ENCODE measurements at places on chromosomes 2 and 18.

GRCh38 chr2:233857511-233858141 lies 3.3 kb upstream of the HJURP start:
- no peak for DNase-seq

GRCh38 chr18:75141734-75142133 lies 67.2 kb downstream of the PTGR3 start:
- no peak for DNase-seq

DNA sequence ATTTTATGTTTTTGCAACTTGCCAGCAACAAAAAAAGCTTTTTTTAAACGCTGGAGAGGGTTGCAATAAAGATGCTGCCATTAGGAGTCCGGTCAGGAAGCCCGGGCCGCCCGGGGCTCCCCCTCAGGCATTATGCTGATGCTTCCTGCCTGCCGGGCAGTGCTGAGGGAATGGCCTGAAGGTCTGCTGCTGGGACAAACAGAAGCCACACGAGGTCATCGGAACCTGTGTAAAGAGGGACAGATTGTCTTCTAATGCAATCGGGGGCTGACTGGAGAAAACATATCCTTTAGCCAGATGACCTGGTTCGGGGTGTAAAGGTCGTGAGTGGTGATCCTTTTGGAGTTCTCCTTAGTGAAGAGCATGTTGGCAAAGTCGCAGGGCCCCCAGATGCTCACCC lies 2.3 kb downstream of the IMPA2 start:
- no peak for DNase-seq

DNA sequence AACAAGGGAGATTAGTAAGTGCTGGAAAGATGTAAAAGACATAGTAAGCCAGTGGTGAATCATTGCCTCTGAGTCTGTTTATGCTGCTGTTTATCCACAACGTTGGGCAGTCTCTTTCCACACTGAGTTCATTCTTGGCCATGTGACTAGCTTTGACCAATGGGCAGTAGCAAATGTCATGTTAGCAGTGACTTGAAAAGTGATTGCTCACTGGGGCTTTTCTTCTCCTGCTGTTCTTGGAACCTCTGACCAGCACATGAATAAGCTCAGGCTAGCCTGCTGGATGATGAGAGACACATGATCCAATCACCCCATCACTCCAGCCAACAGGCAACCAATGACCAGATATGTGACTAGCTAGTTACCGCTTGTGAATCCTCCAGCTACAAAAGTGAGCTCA lies 360.4 kb downstream of the SLC4A3 start:
- no peak for DNase-seq

GRCh38 chr2:201820383-201821007 lies 14.2 kb downstream of the CDK15 start:
- DNase-seq, result no peak

GRCh38 chr2:234249034-234249735 lies 198.7 kb downstream of the SPP2 start:
- DNase-seq, result no peak

DNA sequence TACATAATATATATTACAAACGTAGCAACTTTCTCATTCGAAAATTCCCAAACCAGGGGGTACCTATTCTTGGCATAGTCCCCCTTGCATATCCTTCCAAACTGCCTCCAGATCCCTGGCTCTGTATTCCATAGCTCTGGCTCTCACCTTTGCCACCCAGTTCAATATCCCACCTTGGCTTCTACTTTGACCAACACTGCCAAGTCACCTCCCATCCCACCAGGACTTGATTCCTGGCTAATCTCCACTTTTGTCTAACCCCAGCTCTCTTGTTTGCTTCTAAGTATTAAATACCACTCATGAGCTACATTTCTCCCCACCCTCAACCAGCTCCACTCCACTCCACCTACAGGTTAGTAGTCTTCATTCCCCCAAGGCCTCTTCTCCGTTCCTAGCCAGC lies 103.2 kb upstream of the WDR75 start:
- DNase-seq, result no peak

DNA sequence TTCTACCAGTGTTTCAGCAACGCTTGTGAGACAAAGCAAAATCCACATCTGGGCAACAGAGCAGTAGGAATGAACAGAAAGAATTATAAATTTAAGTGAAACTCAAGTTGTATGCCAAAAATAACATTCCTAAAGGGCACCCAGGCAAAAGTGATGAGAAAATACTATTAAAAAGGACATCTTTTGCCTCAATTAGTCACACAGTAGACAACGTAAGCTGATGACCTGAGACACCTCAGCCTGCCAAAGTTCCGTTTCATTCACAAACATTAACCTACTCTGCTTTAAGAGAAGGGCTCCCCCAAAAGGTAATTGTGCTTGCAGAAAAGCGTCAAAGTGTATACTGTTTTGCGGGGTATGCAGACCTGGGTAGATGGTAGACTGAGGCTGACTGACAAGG lies 7.2 kb downstream of the HDLBP start:
- no peak for DNase-seq

- DNase-seq, result no peak
Observed at GRCh38 chr2:237919593-237919992, 47.2 kb upstream of the UBE2F start.

DNA sequence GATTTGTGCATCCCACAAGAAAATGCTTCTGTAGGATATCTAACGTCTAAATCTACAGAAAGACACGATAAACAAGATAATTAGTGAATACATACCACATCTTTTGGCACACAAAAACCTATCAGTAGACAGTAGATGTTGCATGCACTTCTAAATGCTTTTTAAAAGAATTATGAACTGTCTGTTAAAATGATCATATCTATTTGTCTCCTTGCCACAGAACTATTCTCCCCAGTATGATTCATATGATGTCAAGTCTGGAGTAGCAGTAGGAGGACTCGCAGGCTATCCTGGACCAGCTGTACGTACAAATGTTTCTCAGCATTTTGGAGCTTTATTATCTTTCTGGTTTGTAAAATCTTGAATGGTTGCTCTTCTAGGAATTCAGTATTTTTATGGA lies 12.7 kb downstream of the COL3A1 start:
- no peak for DNase-seq

GRCh38 chr2:232621186-232621585 lies 12.2 kb upstream of the EFHD1 start:
- DNase-seq, result no peak

DNA sequence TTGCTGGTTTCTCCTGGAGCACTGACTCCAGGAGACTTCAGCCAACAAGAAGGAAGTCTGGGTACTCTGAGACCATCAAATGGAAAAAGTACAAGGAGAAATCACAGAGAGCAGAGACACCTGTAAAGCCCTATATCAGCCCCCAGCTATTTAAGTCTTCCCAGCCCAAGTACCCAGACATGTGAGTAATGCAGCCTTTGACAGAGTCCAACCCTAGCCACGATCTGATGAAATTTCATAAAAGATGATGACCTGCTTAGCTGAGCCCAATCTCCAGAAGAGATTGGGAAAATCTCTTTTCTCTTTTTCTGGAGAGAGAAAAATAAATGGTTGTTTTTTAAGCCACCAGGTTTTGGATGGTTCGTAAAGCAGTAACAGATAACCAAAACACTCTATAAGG lies 196.6 kb downstream of the NBAS start:
- DNase-seq, result no peak

DNA sequence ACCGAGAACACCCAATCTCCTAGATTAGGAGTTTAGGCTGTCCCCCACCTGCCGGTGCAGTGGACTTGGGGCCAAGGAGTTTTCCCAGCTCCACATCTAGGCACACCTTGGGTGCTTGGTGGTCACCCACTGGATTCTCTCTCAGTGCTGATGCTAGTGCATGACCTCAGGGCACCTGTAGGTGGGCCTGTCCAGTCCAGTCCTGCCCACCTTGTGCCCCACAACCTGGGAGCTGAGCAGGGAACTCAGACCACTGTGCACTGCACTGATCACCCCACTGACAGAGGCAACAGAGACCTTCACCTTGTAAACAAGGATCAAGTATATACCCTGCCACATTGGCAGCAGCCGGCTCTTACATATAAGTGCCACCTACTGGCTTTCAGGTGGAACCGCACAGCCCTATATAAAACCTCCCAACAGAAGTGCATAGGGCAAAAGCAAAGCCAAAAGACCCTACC lies 12.7 kb upstream of the CDH19 start:
- DNase-seq, result no peak

GRCh38 chr2:125254010-125254409 lies 1228.9 kb downstream of the CNTNAP5 start:
- DNase-seq, result no peak

GRCh38 chr2:43325107-43325811 lies 98.9 kb upstream of the ZFP36L2 start:
- no peak for DNase-seq

GRCh38 chr18:55688030-55688429 lies 100.0 kb upstream of the TCF4 start:
- no peak for DNase-seq

- no peak for DNase-seq
Observed at GRCh38 chr2:12539776-12540562, 176.8 kb upstream of the TRIB2 start.

GRCh38 chr2:179344280-179344964 lies 79.8 kb upstream of the SESTD1 start:
- DNase-seq, result no peak

- no peak for DNase-seq
Observed at GRCh38 chr2:5365871-5366461, 326.2 kb upstream of the SOX11 start.

- DNase-seq, result no peak
Observed at GRCh38 chr2:26587994-26588393, 53.2 kb downstream of the CIB4 start.

DNA sequence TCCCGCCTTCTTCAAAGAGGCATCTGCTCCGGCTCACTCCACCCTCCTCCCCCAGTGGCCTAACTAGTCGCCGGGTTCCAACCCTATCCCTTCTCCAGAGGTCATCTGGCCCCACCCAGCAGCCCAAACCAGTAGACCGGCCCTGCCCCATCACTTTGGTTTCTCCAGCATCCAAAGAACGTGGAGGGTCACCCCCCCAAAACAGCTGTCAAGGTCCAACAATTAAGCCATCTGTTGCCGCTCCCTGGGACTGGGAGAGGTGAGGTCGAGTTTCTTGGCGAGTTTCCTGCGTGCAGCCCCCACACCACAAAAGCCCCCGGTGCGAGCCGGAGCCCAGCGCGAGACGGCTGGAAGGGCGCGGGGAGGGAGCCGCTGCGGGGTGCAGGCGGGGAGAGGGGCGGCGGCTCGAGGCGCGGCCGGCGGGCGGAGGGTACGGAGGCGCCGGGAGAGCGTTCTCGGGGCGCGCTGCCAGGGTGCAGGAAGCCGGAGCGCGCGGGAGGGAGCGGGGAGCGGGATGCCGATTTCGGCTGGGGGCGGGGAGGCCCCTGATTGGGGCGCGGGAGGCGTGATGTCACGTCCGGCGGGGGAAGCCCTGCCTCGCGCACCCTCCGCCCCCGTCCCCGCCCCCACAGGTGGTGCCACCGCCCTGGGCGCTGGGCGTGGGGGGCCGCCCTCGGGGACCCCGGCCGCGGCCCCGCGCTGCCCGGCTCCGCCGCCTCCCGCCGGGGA lies 571 bp upstream of the GPC1 start:
- no peak for DNase-seq

DNA sequence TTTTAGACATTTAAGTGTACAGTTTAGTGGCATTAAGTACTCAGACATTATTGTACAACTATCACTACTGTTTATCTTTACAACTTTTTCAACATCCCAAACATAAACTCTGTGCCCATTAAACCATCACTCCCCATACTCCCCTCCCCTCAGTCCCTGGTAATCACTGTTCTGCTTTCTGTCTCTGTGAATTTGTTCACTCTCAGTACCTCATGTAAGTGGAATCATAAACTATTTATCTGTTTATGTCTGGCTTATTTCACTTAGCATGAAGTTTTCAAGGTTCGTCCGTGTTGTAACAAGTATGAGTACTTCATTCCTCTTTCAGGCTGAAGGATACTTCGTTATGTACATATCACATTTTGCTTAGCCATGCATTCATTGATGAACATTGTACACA lies 9.8 kb upstream of the RUFY4 start:
- DNase-seq, result no peak

- no peak for DNase-seq
Observed at GRCh38 chr2:28901841-28902240, 7.4 kb downstream of the WDR43 start.

DNA sequence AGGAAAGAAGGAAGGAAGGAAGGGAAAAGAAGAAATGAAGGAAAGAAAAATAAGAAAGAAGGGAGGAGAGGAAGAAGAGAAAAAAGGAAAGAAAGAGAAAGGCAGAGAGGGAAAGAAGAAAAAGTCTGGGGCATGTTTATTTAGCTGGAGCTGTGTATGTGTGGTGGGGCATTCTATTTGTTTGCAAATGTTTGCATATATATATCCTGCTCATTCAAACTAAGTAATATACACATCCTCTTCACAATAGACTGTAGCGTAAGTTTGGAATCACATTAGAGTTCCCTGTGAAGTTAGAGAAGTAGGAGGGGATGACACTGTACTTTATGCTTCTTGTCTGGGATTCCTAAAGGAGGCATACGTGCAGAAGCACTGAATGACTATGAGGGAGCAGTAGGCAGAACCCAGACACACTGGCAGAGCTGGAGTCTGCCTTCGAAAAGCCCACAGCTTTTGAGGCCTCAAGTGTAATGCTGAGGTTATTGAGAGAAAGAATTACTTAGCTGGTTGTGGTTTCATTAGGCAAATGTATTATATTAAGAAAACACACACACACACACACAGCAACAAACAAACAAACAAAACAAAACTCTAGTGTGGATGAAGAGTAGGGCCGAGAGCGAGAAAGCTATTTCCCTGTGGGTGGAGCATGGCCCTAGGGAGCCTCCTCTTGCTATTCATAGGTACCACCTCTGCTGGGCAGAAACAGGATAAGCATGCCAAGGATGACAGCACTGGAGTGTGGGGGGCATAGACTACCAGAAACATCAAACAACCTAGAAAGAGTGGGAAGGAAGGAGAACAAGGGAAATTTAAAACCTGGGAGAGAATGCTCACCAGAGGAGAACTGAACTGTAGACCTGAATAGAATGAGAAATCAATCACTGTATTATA lies 905.1 kb upstream of the NXPH2 start:
- DNase-seq, result no peak

- DNase-seq, result no peak
Observed at GRCh38 chr18:2258954-2259353, 312.4 kb downstream of the METTL4 start.

GRCh38 chr2:37575780-37576179 lies 95.7 kb downstream of the CDC42EP3 start:
- no peak for DNase-seq

DNA sequence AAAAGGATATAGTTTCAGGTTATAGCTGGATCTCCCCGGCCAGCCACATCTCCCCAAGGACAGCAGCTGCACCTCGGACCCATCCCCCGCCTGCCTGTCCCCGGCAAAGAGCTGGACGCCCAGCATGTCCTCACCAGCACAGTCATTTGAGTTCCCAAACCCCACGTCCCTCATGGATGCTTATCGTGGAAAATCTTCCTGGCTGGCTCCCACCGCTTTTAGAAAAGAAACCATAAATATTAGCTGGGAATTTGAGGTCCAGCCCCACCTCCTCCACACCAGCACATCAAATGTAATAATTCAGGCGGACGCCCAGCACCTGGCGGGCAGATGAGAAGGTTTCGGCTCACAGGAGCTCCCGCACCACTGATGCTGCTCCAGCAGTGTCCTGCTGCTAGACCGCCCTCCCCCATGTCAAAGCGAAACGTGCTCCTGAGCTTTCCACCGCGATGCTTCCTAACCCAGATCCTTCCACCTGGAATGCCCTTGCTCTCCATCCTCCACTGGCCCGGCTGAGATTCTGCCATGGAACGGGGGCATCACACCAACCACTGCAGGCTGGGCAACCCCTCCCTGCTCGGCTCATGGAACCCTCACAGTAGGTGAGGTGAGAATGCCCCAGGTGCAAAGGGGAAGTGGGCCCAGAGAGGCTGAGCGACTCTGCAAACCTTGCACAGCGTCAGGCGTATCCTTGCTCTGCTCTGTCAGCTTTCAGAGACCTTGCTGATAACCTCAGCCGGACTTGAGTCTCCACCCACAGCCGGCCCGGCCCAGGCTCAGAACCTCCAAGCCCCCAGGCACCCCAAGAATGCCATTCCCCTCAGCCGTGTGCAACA lies 71.5 kb upstream of the GPC1 start:
- no peak for DNase-seq

Measured in GM12878 (cell line).